ENCODE measurements at places on chromosomes 2 and 18.

DNA sequence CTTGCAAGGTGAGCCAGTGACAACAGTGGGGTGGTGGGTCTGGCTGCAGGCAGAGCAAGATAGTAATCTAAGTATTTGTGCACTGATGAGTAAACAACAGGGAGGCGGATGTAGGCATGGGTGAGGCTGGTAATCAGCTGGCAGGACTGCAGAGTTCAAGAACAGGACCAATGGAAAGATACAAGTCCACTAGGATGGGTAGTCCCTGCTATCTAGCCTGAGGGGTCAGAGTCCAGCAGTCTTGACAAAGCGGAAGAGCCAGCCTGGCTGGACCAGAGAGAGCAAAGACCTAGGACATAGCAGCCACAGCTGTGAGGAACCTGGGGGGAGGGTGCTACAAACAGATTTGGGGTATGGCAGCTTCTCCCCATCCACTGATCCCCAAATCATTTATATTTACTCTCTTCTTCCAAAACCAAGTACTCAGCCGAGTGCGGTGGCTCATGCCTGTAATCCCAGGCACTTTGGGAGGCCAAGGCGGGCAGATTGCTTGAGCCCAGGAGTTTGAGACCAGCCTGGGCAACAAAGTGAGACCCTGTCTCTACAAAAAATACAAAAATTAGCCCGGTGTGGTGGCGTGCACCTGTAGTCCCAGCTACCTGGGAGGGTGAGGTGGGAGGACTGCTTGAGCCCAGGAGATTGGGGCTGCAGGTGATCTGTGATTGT lies 25.9 kb downstream of the VIL1 start:
- no peak for DNase-seq

DNA sequence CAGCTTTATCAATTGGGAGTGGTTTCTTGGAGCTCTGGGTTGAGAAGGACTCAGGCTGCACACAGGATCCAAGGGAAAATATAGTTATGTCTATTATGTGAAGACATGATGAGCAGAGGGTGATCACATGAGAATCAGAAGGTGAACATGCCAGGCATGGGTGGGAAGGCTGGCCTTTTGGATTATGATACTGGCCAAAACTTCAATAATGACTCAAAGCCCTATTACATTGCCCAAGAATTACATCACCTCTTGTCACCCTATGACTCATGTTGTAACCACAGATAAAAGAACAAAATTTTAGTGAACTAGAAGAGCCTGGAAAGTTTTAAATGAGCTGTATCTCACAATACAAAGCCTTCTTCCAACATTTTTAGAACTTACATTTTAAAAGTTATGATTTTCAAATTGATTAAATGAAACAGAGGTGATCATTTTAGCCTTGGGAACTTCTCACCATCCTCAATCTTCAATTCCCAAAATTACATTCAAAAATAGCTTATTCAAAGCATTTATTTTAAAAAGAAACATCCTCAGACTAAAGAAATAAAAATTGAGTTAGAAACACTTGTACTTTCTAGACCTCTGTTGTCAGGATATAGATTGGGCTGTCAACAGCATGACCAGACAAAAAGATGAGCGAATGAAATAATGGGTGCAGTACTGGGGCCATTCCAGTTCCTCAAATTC lies 428.3 kb downstream of the MBD2 start:
- no peak for DNase-seq

- DNase-seq, result no peak
Observed at GRCh38 chr2:39522518-39522877, 85.4 kb upstream of the MAP4K3 start.

GRCh38 chr2:42513252-42513918 lies 19.6 kb upstream of the KCNG3 start:
- no peak for DNase-seq

- DNase-seq, result no peak
Observed at GRCh38 chr18:63834471-63835113, 52.9 kb upstream of the SERPINB2 start.

GRCh38 chr2:27751377-27751776 lies 20.1 kb upstream of the MRPL33 start:
- no peak for DNase-seq

DNA sequence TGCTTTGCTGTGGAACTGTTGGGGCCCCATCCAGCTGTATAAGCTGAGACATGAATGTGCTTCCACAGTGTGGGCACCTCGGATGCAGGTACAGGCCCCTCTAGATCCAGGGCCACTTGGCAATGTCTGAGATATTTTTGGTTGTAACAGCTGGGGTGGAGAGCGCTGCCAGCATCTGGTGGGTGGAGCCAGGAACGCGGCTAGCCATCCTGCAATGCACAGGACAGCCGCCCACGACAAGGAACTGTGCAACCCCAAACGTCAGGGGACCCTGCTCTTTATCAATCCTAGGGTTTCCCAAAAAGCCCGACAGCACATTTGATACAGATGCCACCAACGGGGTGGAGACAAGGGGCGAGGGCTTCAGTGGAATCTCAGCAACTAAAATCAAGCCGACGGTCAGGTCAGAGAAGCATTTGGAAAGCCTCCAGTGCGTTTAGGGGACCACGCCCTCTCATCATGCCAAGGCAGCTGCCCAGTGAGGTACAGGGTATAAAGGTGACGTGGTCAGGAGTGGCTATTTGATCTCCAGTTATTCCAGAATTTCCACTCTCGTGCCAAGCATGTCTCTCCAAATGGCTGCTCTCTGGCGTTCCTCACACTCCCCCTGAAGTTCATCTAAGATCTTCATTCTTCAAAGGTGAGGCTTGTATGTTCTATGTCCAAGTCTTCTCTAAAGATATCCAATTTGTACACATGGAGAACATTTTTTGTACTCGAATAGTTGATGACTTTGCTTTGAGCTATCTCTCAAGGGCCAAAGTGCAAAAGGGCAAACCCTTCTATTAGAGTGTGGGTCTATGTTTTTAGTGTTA lies 55.7 kb downstream of the LRRFIP1 start:
- DNase-seq, result no peak

GRCh38 chr2:105570757-105571156 lies 171.9 kb upstream of the FHL2 start:
- no peak for DNase-seq

DNA sequence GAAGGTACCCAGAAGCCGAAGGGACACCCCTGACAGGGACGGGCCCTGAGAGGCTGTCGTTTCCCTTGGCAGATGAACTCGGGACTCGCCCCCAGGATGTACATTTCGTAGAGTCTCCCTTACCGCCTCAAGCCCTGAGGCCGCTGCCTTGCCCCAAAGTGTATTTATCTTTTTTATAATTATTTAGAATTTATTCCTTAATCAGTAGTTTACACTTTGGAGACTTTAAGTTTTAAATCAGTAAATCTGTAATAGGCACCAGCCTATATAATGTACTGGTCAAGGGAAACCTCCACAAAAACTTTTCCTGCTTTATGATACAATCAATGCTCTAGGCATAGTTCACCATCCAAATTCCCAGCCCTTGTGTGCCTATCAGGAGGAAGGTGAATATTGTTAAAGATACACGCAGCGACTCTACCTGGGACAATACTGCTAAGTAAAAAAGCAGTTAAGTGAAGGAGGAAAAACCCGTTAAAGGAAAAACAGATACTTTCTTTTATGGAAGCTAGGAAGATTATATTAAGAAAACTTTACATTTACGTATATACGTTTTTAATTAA lies 848 bp downstream of the VRK2 start:
- DNase-seq, result no peak

DNA sequence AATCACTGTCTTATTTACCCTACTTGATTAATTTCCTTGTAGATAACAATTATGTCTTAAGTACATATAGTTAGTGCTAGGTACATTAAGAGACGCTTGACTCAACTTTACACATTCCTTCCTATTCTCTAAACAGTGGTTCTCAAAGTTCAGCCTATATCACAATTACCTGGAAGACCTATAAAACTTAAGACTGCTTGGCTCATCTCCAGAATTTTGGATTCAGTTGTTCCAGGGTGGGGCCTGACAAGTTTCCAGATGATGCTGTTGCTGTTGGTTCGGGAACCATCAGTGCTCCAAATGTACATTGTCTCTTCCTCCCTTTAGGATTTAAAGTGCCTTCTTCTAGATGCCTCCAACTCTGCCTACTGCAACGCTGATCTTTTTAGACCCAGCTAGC lies 4.0 kb downstream of the PPP3R1 start:
- no peak for DNase-seq

GRCh38 chr18:24831871-24832665 lies 371.6 kb downstream of the HRH4 start:
- DNase-seq, result no peak

DNA sequence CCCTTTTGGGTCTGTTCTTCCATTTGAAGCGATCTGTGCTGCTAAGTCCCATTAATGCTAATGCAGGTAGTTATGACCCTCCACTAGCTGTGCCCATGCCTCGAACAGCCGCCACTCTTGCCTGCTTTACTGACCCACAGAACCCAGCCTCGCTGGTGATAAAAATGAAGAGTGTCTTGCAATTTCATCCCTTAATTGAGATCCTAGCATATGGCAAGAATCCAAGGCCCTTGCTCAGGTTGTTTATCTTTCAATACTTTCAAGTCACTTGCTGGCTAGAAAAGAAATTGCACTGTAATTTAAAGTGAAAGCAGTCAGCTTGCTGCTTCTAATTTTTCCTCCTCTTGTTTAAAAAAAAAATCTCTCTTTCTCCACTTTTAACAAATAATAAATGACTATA lies 73.6 kb downstream of the ZNF521 start:
- DNase-seq, result no peak

DNA sequence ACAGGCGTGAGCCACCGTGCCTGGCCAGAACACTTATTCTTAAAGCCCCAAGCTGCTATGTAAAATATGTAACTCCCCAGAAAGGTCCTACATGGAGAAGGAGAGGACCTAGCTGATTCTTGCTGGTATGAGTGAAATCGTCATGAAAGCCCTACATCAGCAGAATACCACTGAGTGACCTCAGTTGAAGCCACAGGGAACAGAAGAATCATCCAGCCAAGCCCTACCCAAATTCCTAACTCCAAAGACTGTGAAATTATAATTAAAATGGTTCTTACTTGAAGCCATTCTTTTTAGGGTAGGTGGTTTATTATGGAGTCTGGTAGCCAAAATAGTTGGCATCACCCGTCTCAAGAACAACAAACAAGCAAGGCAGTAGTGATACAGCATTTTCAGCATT lies 4.5 kb upstream of the DTNB start:
- DNase-seq, result no peak

GRCh38 chr2:41791523-41791922 lies 256.3 kb upstream of the PKDCC start:
- no peak for DNase-seq

DNA sequence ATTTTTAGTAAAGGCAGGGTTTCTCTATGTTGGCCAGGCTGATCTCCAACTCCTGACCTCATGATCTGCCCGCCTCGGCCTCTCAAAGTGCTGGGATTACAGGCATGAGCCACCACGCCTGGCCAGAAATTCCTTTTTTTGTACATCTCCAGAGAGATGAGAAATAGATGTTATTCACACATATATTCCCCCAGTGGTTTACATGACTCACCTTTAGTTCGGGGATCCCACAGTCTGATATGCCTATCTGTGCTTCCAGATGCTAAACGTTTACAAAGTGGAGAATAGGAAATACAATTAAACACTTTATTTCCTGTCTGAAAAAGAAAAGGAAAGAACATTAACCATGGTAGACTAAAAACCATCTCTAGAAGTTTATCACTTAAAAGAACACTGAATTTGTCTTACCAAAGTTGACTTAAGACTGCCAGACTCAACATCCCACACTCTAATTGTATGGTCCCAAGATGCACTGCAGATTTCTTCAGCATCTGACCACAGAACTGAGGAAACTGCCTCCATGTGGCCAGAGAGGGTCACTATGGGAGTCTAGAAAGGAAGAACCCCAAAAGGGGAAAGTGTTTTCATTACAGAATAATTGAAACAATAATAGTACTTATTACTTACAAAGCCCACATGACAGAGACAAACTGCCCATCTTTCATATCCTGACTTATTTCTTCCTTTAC lies 12.6 kb upstream of the ICA1L start:
- no peak for DNase-seq

- DNase-seq, result no peak
Observed at GRCh38 chr2:185787227-185788145, 48.9 kb downstream of the FSIP2 start.

GRCh38 chr2:239814861-239815601 lies 210.1 kb downstream of the NDUFA10 start:
- no peak for DNase-seq

DNA sequence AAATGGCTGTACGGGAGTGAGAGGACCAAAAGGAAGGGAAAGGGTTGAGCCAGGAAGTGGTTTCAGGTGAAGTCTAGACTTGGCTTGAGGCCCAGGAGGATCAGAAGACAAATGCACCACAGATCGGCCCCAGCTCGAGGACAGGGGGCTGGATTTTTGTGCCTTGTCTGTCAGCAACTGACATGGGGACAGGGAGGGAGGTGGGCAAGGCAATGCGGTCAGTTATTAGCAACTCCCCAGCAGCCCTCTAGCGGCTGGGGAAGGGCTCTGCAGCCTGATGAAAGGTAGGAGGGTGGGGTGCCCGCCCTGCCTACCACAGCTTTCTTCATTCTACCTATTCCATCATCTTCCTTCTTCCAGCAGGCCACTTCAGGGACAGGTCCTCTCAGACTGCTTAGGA lies 50.0 kb downstream of the CPO start:
- DNase-seq, result no peak

DNA sequence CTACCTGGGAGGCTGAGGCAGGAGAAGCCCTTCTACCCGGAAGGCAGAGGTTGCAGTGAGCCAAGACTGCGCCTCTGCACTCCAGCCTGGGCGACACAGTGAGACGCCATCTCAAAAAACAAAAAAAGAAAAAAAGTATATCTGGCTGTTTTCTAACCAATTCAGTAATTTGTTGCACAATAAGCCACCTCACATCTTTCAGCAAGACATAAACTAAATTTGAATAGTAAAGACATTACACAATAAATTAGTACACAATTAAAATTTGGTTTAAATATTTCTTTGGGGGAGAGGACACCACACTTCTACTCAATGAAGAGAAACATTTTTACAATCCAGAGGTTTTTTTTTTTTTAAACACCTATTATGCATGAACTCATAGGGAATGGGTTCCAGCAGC lies 36.0 kb upstream of the MTA3 start:
- no peak for DNase-seq

DNA sequence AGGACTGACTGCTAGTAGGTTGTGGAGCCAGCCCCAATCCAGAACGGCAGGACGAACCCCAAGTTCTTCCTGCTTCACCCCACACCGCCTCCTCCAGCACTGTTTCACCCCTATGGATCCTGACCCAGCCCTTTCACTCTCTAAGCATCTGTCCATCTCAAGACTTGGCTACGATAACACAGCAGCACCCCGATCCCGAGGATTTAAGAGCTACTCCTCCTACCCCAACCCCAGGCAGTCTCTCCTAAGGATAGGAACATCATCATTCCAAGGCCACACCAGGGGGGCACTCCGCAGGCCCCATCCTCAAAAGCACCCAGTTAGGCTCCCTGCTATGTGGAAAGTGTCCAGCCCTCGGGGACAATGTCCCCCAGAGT lies 645 bp downstream of the KCTD18 start:
- no peak for DNase-seq

GRCh38 chr18:75635096-75635495 lies 207.6 kb upstream of the SMIM21 start:
- no peak for DNase-seq

All from stimulated activated CD8-positive, alpha-beta memory T cell treated with anti-CD3 and anti-CD28 coated beads, Interleukin-4, amount 100 ng/mL, for 24 hours (primary cell).